Natural killer cell (primary cell): ENCODE measurements at places on chromosomes 5 and 9.

GRCh38 chr9:124251605-124252378 is 6.0 kb upstream of the NEK6 start:
- no peak for DNase-seq

DNA sequence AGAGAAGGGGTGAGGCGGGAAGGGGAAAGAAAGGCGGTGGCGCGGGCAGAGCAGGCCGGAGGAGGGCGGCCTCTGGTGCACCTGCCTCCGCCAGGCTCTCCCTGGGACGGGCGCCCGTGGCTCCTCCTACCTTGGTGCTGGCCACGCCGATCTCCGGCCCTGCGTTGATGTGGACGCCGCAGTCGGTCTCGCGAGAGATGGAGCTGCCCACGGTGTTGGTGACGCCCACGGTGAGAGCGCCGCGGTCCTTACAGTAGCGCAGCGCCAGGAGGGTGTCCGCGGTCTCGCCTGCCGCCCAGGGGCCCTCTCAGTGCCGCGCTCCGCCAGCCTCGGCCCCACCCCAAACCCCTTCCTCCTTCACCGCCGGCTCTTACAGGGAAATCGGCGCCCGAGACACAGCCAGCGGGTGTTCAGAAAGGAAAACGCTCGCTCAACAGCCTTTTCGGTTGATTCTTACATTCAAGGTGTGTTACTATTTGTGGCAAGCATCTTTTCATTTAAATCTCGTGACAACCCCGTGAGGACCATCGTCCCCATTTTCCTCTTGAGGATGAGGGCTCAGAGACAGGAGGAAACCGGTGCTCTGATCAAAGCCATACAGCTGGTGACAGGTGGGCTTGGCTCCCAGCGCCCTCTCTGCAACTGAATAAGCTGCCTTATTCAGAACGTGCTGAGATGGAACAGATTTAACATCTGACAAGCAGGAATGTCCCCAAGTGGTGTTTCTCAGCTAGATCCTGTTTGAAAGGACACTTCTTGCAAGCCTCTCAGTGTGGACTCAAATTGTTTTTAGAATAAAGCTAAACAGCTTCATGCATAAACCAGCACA is 22.0 kb upstream of the MAPK9 start:
- DNase-seq: peak; percentile 49

GRCh38 chr5:126645132-126645531 is 44.4 kb downstream of the PHAX start:
- no peak for DNase-seq

- no peak for DNase-seq
Measured at GRCh38 chr5:29414681-29415080, 1778.8 kb upstream of the CDH6 start.

GRCh38 chr5:170746075-170746960 is 37.2 kb upstream of the GABRP start:
- no peak for DNase-seq

DNA sequence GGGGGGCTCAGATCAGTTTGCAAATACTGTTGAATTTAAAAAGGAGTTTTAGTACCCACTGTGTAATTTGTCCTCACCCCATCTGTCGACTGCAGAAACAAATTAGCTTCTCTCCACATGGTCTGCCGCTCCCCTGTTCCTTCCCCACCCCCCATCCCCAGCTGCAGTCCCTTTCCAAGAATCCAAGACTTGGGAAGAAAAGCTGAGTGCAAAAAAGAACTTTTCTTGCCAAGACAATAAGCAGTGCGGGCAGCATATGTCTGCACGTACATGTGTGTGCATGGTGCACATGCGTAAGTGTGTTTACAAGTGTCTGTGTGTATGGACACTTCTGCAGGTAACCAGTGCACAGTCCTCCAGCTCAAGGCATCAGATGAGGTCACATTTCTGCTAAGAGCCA is 125.7 kb upstream of the SMIM23 start:
- no peak for DNase-seq

GRCh38 chr9:114374936-114375335 is 12.8 kb downstream of the AKNA start:
- no peak for DNase-seq

DNA sequence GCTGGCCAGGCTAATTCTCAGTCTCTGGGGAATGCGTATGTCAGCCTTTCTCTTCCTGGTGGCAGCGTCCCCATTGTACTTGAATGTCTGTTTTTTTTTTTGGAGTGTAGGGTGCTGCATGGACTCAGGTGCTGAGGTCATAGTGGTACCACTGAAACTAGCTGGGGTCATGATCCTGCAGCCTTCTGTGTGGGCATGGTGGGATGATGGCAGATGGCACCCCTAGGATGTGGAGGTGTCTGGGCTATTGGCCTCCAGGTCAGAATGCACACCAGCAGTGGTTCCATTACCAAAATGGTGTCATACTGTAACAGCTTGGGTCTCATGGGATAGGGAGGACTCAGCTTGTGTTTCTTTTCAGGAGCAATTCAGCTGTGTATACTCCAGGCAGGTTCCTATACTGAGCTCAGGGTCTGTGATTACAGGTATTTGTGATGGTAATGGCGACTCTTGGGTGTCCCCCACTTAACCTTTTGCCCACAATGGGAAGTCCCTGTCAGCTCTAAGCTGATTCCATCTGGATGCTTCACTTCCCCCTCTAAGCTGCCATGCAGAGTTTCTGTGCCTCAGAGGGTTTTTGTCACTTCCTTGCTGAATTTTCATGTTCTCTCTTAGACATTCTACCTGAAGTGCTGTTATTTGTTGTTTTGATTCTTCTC is 17.9 kb downstream of the HSD17B4 start:
- no peak for DNase-seq

DNA sequence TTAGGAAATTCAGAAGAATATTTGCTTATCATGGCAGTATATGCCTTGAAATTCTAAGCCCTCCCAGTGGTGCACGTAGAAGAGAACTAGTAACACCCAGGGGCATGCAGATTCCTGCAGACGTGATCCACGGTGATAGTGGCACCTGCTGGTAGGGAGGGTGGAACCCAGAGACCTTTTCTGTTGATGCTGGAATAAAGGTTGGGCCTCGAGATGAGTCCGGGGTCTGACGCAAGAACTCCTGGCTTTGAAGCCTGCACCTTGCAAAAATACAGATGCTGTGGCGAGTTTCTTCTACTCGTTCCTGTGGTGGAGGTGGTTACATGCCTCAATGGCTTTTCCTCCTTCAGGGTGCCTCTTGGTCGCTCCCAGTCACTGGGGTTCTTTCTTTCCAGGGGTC is 39.5 kb upstream of the PHF2 start:
- DNase-seq: no peak

DNA sequence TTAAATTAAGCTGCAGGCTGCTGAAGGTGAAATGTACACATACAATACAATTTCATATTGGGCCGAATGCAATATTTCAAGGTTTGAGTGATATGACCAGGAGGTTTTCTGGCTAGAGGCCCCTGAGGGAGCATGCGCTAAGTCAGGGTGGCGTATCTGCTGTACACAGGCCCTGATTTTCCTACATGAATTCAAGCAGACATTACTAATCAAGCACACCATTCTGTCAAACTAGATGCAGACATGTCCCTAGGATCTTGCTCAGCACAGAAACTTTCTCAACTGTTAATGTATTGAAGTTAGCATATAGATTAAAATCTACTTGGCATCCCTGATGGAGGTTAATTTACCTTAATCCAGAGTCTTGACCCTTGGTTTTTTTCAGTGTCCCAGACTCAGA is 10.7 kb upstream of the LECT2 start:
- no peak for DNase-seq

DNA sequence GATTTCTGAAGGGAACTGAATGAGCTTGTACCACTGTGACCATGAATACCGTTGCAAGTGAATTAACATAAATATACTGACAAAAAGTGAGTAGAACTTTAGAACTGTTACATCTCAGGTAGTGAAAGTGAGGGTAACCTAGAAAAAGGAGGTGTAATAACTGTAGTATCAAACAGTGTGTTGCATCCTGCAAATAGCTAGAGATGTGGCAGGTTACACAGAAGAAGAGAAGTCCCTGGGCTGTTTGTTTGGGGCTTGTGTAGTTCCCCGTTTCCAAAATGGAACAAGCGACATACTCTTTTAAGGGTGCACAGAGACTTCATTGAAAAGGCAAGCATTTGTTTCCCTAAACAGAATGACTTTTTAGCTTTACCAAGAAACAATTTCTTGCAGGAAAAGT is 214.8 kb downstream of the NR3C1 start:
- DNase-seq: no peak

DNA sequence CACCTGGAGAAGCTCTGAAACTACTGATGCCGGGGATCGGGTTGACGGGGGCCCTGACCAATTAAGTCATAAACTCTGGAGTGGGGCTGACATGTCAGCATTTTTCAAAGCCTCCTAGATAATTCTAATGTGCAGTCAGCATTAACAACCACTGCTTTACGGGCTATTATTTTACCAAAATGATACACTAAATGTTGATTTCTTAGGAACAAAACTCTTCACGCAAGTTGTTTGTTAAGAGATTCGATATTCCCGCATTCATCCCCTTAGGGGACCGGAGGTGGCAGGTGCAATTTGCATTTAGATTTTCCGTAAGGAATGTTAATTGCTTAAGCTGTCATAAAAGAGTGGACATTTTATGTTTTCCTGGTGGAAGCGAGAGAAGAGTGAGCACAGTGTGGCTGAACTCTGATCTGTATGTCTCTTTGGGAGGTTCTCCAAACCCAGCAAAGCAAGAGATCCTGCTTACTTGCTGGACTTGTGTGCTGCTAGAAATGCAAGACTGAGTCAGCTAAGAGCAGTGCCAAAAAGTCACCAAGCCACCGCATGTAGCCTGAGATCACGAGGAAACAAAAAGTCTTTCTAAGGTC is 77.6 kb downstream of the UGCG start:
- no peak for DNase-seq

DNA sequence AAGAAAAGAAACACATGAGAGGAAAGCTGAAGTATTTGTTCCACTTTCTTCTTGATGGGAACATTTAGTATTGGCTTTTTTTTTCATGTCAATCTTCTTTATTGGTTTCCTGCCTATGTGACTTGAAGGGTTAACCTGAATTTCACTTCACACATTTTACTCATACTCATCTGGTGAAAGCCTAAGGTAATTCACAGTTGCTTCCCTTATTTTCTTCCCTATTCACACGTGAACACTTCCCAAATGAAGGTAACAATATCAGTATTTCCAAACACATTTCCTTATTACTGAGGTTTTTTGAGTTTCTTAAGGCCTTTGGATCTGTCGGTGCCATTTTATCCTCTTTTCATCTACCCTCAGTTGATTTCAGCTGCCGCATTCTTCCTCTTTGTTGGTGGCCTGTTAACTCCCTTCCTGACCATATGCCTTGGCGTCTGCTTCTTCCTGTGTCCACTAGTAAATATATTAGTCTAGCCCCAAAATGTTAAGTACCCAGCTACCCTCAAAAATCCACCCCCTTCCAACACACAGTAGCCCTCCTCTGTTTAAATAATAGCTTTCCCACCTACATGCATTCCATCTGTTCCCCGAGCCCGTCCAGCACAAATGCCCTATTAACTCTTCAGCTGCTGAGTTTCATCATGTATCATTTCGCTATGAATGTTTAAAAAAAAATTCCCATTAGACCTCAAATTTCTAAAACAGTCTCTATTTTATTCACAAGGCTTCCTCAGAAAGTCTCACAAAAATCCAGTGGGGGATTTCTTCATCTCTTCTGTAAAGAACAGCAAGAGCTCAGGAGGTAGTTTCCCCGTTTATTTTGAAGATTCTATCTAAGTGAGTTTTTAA is 97.3 kb downstream of the USP20 start:
- DNase-seq: peak; percentile 57

GRCh38 chr9:97397220-97397619 is 14.7 kb upstream of the TDRD7 start:
- no peak for DNase-seq
